ENCODE measurements at places on chromosomes 11 and 22. TPM values are rescaled to one million over a fixed set of nuclear protein-coding genes. Genes with fewer than 3 reads are reported as not detected.
A peak's percentile ranks its signal among the peaks of the same experiment; 100 is the strongest.

DNA sequence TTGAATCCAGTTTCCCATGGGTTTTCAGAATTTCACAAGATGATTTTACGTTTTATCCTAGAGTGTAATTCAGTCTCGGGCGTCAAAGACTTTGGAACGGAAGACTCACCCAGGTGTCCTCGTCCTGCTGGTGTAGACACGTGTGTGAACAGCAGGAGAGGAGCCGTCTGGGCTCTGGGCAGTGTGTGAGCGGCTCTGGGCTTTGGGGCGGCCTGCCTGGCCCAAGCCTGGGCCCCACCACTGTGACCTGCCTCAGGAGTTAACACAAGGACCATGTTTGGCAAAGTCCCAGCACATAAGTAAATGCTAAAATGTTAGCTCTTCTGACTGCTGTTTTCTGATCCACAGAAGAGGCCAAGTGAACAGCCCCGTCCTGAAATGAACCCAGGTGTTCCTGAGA, 1093.3 kb downstream of the BRD1 start:
- no peak for DNase-seq

- no peak for DNase-seq
These were observed 12.7 kb downstream of the DCHS1 start for GRCh38 chr11:6642957-6643356.

The C11orf42 gene
- total RNA-seq = not detected

DNA sequence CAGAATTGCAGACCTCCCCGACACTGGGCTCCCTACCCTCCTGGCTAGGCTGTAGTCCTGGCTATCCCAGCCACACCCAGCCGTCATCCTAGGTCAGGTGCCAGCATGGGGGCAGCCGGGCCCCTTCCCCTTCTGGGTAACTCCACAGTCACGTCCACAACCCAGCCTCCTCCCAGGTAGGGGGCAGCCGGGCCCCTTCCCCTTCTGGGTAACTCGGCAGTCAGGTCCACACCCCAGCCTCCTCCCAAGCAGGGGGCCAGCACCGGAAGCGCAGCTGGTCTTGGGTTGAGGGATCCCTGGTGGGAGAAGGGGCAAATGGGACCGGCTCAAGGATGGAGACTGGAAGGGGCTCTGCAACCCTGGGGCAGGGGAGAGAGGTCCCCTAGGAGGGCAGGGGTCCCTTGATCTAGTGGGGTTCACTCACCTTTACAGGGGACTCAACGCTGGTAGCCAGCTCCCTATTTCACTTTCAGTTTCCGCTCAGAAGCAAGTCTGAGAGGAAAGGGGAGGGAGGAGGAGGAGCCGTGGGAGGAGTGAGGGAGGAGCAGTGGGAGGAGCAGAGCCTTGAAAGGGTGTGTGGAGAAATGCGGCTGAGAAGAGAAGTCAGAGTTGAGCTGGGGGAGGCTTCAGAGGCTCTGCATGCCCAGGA, at the start of gene TRIM21:
Gene TRIM21, minus strand, starts transcription at position 494 of the 649 bp plus-strand sequence. CDS start 3,293 bp downstream, outside the sequence.
- DNase-seq = peak; percentile 87

GRCh38 chr22:22906907-22907550, 19.4 kb downstream of the IGLL5 start:
- DNase-seq = no peak

GRCh38 chr11:9264316-9265210, 587 bp downstream of the DENND5A start:
- DNase-seq = peak; percentile 24

GRCh38 chr11:121246021-121246768, 46.4 kb upstream of the SC5D start:
- no peak for DNase-seq

- no peak for DNase-seq
These were observed 1.3 kb upstream of the SLC25A45 start for GRCh38 chr11:65383778-65384177.

DNA sequence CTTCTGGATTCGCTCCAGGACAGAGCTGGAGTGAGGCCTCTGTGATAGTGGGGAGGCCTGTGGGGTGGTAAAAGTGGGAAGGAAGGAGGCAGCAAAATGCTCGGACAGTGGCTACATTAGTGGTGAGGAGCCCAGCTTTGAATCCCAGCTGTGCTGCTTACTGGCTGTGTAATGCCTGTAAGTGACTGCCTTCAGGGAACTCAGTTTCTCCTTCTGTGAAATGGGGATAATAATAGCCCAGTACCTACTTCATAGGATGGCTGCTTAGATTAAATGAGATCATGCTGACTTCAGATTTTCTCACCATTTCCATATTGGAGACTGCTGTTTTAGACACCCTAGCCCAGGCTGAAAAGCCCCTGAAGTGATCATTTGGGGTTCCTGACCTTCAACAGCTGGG, 8.4 kb upstream of the ALX4 start:
- DNase-seq = no peak

GRCh38 chr22:47543447-47543846, 781.0 kb downstream of the TBC1D22A start:
- no peak for DNase-seq

- no peak for DNase-seq
These were observed 141.4 kb upstream of the E2F8 start for GRCh38 chr11:19382131-19382611.

- DNase-seq = no peak
These were observed 88.1 kb downstream of the XRRA1 start for GRCh38 chr11:74860743-74861142.

DNA sequence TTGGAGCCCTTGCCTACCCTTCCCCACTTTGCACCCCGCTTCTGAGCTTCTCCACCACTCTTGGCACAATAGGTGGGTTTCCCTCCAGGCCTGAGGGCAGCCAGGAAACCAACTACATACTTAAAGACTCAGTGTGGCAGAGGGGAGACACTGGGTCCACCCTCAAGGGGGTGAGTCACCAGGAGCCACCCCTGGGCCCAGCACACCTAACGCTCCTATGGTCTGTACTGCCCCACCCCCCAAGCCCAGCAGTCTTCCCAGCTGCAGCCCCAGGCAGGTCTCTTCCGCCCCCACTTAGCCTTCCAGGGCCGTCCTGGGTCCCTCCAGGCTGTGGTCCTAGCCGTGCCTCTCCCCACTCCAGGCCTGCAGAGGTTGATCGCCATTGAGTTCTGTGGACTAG, 3.2 kb upstream of the TMPRSS13 start:
- DNase-seq = no peak

- no peak for DNase-seq
These were observed 273.4 kb downstream of the BRD1 start for GRCh38 chr22:49554296-49554625.

GRCh38 chr11:35419184-35419829, at the start of gene SLC1A2:
Gene SLC1A2 (minus strand): TSS chr11:35419558. CDS start chr11:35418966, 592 bp downstream.
- no peak for DNase-seq

DNA sequence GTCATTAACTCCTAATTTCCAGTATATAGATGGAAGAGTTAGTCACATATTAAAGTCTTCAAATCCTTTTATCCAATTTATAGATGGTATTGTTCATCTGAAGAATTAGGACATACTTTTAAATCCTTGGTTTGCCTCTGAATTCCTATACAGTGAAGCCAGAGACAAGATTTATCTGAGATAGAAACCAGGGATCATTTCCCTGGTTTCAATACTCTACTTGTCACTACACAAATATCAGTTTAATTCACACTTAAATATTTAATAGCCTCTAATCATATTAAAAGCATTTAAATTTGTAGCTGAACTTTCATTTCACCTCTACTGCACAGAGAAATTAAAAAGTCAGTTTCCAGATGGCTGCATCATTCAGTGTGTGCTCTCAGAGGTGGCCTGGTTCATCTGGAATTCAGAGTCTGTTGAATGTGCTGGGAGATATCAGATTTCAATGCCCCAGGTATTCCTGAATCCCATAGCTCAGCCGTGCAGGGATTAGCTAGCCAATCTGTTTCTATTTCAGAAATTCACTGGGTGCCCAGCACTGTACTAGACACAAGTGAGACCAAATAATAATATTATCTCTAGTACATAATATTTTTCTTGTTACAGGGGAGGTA, 344.3 kb downstream of the AASDHPPT start:
- no peak for DNase-seq

- no peak for DNase-seq
These were observed 46.1 kb downstream of the MICAL2 start for GRCh38 chr11:12156301-12157140.

The TIMM8B gene
- 72.6 TPM for total RNA-seq

DNA sequence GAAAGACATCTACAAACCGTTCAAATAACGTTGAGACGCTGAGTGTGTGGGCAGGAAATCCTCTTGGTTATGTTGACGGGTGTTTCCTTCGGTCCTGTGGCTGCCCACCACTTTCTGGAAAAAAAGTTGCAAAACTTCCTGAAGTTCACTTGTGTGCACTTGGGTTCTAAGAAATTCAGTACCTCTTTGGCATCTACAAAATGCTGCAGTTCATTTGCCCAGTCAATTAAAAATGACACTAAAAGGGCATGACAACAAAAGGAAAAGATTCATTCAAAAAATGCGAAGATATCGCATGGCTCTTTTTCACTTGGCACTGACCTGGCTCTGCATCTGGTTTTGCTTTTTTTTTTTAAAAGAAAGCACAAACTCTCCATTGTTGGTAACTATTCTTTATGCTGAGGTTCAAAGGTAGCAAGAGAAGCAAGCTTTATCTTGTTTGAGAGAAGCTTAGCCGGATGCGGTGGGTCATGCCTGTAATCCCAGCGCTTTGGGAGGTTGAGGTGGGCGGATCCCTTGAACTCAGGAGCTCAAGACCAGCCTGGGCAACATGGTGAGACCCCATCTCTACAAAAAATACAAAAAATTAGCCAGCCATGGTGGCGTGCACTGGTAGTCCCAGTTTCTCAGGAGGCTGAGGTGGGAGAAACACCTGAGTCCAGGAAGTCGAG, 10.6 kb upstream of the XBP1 start:
- peak; percentile 50 for DNase-seq

The DAGLA gene
- 0.07 TPM for total RNA-seq

The PKNOX2 gene
- total RNA-seq = not detected

The TMEM218 gene
- 17.9 TPM for total RNA-seq

GRCh38 chr22:36741968-36742367, 34.0 kb downstream of the IFT27 start:
- DNase-seq = no peak

DNA sequence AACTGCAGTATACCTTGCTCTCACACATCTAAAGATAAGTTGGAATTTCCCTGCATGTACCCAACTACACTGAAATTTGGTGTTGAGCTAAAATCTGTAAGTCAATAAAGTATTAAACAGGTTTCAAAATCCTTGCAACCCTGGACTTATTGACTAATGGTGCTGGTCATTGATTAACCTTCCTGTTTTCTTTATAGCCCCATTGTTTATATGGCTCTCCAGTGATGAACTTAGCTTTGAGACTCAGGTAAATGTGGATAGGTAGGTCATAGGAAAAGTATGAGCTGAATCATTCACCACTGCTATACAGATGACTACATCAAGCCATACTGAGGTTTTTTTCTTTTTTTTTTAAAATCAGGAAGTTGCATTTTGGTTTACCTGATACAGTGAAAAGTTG, 132.7 kb downstream of the FAT3 start:
- DNase-seq = no peak

DNA sequence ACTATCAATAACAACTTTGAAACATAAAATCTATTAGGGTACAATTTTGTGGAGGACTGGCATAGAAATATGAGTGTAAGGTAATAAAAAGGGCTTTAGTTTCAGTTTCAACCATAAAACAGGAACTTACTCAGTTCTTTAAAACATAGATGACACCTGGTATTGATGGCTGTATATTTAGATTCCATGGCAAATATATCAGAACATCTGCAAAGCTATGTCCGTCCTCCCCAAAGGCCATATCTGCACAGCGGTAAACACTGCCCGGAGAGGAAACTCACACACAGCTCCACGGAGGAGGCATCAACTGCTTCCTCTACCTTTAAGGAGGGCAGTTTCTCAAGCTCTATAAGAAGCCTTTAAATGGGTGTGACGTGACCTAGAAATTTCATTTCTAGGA, 993.3 kb downstream of the BRD1 start:
- no peak for DNase-seq

The SNRPD3 gene
- 148 TPM for total RNA-seq

The SORL1 gene
- 20.3 TPM for total RNA-seq

The ATM gene
- total RNA-seq = 34.1 TPM

GRCh38 chr22:24803064-24803542, 2.9 kb upstream of the SGSM1 start:
- DNase-seq = peak; percentile 32

GRCh38 chr11:942823-943222, 17.2 kb downstream of the AP2A2 start:
- no peak for DNase-seq

GRCh38 chr11:31757260-31757835, 53.8 kb downstream of the PAX6 start:
- DNase-seq = no peak

DNA sequence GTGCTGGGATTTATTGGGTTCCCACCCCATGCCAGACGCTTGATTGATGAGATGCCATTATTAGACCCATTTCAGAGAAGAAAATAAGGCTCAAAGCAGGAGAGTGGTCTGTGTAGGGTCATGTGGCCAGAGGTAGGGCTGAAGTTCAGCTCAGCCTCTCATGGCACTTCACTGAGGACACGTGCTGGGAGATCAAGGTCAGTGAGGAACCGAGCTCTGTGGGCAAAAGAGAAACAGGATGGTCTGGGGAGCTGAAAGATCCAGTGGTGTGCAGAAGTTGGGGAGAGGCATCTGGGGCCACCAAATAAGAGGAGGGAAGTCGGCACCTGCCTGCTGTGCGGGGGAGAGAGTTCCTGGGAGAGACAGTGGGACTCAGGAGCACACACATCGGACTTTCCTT, 19.6 kb downstream of the RHOD start:
- no peak for DNase-seq

The TCF20 gene
- 74.3 TPM for total RNA-seq

GRCh38 chr11:67300756-67301312, 2.5 kb upstream of the SSH3 start:
- no peak for DNase-seq

All from activated T-helper 2 cell treated with anti-CD3 and anti-CD28 coated beads, Interferon-gamma antibody, Interleukin-2, Interleukin-4, amounts not matched to agents 10 μg/mL and 5 μg/mL and 100 μg/mL, durations not matched to agents 14 hours and 24 hours and 36 hours (primary cell).